ENCODE measurements at places on chromosomes 13 and 19.

GRCh38 chr19:46210669-46211068 is 18.9 kb upstream of the IGFL1 start:
- no peak for DNase-seq

- no peak for DNase-seq
Observed at GRCh38 chr19:4030981-4031380, 23.4 kb downstream of the PIAS4 start.

DNA sequence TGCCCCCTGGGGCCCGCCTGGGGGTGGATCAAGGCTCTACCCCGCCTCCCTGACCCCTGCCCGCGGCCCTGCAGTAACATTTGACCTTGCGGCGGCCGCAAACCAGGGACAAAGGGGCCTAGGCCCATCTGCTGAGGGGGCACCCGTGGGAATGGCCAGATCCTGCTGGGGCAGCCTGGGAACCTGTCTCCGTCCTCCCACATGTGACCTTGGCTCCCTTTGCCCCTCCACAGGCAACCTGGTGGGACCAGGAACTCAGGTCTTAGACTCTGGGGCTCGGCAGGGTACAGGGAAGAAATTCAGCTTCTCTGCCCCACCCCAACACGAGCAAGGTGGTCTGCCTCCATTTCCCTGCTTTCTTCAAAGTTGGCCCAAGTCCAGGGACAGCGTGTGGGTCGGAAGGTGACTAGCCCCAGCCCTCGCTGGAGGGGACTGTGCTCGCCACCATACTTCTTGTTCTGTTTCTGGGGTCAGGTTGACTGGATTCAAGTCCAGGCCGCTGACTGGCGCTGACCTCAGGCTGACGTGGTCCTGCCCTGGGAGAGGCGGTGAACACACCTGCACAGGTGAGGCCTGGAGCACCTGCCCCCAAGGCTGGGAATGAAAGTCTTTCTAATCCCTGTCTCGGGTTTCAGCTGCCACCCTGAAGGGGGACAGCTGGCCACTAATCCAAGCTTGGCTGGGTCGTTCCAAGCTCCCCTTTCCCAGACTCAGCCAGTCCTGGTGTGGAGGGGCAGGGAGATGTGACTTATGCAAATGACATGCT is 2.5 kb upstream of the NR2F6 start:
- no peak for DNase-seq

- DNase-seq = no peak
Observed at GRCh38 chr19:39104186-39104596, 20.0 kb downstream of the ACP7 start.

DNA sequence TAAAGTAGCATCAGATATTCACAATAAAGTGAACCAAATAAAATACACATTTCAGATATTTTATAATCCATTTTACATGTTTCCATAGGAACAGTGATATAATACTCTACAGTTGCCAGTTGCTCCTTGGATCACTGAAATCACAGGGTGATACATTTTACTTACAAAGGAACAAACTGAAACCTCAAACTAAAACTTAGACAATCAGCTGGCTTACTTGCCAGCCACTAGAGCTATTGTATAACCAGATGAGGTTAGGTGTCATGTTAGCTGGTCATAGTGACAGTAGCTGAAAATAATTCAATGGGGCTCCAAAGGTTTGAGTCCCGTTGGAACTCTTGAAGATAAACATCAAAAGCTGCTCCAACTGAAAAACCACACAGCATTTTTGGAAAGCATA is 274.6 kb downstream of the ITGBL1 start:
- DNase-seq = no peak

- DNase-seq = no peak
Observed at GRCh38 chr13:79429309-79429708, 23.3 kb upstream of the RBM26 start.

DNA sequence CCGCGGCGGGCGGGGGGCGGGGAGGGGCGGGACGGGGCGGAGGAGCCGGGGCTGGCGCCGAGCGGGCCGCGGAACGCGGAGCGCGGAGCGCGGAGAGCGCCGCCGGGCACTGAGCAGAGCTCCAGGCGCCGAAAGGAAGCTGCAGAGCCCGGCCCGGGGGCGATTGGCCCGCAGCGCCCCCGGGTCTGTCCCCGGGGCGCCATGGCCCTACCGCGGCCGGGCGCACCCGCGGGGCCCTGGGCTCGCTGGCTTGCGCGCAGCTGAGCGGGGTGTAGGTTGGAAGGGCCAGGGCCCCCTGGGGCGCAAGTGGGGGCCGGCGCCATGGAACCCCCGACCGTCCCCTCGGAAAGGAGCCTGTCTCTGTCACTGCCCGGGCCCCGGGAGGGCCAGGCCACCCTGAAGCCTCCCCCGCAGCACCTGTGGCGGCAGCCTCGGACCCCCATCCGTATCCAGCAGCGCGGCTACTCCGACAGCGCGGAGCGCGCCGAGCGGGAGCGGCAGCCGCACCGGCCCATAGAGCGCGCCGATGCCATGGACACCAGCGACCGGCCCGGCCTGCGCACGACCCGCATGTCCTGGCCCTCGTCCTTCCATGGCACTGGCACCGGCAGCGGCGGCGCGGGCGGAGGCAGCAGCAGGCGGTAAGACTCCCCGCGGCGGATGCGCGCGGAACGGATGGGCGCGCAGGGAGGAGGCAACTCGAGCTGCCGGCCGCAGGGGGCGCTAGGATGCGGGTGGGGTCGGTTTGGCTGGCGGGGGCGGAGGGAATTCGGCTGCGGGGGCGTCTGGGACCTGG is at the start of gene PDE4A:
PDE4A (plus strand) TSS at position 95 of the 796 bp plus-strand sequence; CDS start at position 322, 227 bp downstream.
- no peak for DNase-seq

- no peak for DNase-seq
Observed at GRCh38 chr13:107124730-107125129, 556.8 kb upstream of the ARGLU1 start.

GRCh38 chr19:30325676-30326392 is 46.4 kb upstream of the ZNF536 start:
- DNase-seq = no peak

DNA sequence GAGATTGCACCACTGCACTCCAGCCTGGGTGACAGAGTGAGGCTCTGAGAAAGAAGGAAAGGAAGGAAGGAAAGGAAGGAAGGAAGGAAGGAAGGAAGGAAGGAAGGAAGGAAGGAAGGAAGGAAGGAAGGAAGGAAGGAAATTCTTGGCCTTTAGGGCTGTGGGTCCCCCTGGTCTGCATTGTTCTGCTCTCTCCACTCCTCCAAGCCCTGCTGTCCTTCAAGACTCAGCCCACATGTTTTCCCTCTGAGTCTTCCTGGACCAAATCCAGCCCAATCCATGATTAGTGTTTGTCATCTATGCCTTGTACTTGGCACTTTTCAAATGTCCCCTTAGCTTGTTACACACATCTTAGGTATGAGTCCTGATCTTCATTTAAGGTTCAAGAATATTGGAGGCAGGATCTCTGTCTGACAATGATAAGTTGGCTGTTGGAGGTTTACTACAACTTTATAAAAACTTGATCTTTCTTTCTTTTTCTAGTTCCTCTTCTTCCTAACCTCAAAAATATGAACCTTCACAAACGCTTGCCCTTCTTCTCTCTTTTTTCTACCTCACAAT is 48.8 kb upstream of the INTS6 start:
- no peak for DNase-seq

GRCh38 chr13:26220575-26220974 is 1.5 kb downstream of the RNF6 start:
- DNase-seq = no peak

- DNase-seq = no peak
Observed at GRCh38 chr19:50357178-50358100, 8.0 kb downstream of the NAPSA start.

DNA sequence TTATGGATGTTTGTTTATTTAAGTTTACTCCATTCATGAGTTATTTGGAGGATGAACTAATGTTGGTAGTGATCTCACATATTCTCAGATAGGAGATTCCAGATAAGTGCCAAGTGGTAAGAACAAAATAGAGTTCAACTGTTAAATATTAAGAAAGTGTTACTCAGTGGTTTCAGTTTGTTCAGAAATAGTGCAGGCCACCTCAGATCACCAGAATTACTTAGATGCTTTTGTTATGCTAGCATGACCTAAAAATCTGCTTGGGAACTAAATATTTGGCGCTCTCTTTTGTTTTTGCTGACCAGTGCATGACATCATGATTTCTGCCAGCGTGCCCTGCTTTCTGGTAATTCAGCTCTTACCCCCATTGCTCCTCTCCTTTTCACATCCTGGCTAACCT is 15.6 kb downstream of the CLDN10 start:
- no peak for DNase-seq

DNA sequence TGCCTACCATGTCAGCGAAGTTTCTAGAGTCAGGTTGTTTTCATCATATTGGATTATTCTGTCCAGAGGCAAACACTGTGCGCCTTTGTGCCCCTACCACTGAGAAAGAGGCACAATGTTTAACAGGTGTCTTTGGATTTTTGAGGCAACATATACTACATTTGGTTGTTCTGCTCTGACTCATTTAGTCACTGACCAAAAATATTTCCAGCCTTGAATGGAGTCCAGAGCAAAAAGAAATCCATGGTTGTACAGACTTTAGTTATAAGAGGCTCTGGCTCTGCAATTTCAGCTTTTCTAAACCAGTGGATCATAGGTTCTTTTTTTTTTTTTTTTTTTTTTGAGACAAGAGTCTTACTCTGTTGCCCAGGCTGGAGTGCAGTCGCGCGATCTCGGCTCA is 35.7 kb downstream of the LACC1 start:
- DNase-seq = no peak
